Germinal center (tissue), 1 donor: ENCODE measurements at places on chromosomes 13 and 19.

DNA sequence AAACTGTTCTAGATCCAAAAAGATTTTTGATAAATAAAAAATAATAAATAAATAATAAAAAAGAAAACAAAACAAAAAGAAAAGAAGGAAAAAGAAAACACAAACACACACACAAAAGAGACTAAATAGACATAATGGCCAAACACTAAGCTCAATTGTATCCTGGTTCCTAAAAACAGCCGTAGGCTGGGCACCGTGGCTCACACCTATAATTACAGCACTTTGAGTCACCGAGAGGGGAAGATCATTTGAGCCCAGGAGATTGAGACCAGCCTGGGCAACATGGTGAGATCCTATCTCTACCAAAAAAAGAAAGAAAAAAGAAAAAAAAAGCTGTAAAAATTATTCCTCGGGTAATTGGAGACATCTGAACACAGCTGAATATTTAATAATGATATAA is 8.9 kb downstream of the ETHE1 start:
- no peak for DNase-seq

GRCh38 chr13:22017226-22017625 is 346.4 kb downstream of the FGF9 start:
- no peak for DNase-seq

DNA sequence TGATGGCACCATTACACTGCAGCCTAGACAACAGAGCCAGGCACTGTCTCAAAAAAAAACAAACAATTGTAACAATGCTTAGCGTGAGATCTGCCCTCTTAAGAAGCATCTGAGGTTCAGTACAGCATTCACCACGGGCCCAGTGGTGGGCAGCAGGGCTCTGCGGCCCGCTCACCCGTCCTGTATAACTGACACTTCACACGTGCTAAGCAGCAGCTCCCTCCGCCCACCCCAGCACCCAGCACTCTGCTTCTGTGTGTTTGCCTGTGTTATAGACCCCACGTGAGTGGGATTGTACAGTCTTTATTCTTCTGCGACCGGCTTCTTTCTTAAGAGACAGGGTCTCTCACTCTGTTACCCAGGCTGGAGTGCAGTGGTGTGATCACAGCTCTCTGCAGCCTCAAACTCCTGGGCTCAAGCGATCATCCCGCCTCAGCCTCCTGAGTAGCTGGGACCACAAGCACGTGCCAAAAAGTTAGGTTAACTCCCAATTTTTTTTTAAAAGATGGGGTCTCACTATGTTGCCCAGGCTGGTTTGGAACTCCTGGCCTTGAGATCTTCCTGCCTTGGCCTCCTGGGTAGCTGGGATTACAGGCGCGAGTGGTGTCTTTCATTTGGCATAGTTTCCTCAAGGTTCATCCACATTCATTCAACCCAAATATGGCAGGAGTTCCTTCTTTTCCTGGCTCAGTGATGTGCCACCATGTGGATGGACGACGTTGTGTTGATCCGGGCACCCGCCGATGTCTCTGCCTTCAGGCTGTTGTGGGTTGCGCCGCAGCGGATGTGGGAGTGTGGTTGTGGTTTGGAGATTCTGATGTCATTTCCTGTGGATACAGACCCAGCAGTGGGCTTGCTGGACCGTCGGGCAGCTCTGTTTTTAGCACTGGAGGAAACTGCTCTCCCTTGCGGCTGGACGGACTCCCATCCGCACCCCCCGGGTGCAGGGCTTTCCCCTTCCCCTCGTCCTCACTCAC is 170.0 kb downstream of the KDM4B start:
- DNase-seq, result peak; percentile 64

GRCh38 chr13:51057906-51058305 is 53.2 kb downstream of the C13orf42 start:
- DNase-seq, result no peak

- no peak for DNase-seq
Measured at GRCh38 chr13:66821551-66821950, 408.6 kb downstream of the PCDH9 start.

DNA sequence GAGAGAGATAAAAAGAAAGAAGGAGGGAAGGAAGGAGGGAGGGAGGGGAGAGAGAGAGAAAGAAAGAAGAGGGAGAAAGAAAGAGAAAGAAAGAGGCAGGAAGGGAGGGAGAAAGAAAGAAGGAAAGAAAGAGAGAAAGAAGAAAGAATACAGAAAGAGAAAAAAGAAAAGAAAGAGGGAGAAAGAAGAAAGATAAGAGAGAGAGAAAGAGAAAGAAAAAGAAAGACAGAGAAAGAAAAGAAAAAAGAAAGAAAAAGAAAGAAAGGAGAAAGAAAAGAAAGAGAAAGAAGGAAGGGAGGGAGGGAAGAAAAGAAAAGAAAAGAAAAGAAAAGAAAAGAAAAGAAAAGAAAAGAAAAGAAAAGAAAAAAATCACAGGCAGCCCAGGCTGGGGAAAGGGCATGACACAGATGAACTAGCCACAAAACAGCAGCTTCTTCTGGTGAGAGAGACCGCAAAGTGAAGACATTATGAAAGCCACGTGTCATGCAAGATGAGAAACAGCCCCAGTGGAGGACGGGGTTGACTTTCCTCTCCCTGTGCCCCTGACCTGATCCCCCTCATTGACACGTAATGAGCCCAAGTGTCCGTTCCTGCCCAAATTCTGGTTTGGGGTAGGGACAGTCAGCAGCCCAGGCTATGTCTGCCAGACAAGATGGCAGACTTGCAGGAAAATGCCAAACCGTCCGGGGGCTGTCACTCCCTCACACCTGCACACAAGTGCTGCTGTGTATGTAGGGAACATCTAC is 102.1 kb downstream of the INSR start:
- no peak for DNase-seq

- peak; percentile 91 for DNase-seq
Measured at GRCh38 chr13:108215436-108215835, at the start of gene LIG4. LIG4 (minus strand) TSS chr13:108215536; CDS start chr13:108211268, 4,268 bp downstream.

- no peak for DNase-seq
Measured at GRCh38 chr13:63741029-63741813, 2325.6 kb upstream of the PCDH20 start.

GRCh38 chr13:45464141-45464686 is 525 bp upstream of the COG3 start:
- DNase-seq, result no peak

GRCh38 chr19:40056505-40056904 is 474 bp upstream of the ZNF780B start:
- DNase-seq, result no peak

DNA sequence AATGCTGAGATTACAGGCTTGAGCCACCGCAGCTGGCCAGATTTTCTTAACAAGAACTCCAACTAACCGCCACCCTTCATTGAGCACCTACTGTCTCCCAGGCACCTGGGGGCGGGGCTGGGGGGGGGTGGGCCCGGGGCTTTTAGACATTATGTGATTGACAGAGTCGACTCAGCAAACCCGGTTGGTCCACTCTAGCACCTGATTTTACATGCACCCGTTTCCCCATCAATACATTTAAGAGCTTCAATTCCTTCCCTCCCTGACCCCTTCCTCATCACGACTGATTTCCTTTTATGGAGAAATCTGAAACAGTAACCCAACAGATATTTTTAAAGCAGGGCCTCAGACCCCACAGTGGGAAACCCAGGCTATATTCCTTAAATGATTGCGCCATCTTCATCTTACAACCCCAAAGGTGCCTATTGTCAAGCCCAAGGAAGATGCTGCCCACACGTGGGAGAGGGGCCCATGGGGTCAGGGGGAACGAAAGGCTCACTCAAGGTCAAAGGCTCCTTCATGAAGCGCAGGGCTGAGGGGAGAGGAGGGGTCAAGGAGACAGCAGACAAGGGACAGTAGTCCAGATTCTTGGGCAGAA is 1.8 kb downstream of the INSR start:
- DNase-seq, result no peak

- no peak for DNase-seq
Measured at GRCh38 chr19:50000841-50001557, 24.2 kb downstream of the VRK3 start.

DNA sequence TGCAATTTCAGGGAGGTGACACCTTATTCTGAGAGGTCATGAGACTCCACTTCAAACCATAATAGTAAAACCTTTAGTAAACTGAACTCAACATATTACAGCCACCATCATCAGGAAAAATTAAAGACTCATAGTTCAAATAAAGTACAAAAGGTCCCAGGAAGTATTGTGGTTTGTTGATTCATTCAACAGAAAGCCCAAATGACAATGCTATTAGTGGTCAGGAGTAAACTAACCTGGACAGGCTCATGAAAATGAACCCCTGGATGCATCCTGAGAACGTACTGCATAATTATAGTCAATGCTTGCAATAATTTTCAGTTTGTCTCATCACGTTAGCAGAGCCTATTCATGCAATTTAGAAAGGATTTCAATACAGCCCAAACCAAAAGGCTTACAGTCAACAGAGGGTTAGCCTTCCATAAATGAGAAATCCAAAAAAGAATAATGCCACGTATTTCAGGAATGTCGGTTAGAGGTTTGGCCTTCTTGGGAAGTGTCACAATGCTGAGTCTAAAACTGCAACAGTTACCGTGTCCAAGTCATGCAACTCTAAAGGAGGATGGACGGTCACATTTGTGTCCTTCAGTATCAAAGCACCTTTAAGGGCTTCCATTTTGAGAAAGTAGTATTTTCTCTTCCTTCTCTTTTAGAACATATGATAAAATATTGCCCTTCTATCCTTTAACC is 280.8 kb downstream of the ABCC4 start:
- DNase-seq, result no peak

DNA sequence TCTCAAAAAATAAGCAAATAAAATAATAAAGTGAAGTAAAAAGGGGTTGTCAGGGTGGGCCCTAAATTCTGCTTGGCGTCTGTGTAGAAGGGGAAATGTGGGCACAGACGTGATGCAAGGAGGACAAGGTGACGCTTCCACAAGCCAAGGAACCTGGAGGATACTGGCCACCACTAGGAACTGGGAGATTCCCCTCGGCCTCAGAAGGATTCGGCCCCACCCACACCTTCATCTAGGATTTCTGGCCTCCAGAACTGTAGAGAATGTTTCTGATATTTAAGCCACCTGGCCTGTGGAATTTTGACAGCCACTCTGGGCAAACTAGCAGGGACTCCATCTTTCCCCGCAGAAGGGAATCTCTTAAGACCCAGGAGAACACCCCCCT is 1.1 kb downstream of the PLEKHJ1 start:
- DNase-seq, result no peak

DNA sequence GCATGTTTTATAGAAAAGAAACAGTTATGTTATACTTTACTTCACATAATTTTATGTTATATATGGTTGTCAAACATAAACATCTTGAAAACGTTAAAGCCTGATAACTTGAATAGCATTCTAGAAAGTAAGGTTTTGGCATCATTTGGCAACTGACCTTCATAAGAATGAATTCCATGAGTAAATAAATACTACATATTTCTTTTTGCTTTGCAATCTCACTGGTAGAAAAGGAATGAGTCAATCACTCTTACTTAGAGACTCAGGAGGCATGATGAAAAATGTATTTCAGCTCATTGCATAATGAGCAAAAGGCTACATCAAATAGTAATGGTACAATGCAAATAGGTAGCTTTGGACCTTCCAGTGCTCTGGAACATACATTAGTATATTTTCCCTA is 1381.9 kb downstream of the EFNB2 start:
- DNase-seq, result no peak

- DNase-seq, result no peak
Measured at GRCh38 chr19:31316201-31316951, 32.9 kb downstream of the TSHZ3 start.

- no peak for DNase-seq
Measured at GRCh38 chr13:39326469-39327171, 276.4 kb downstream of the LHFPL6 start.
